ENCODE measurements at places on chromosomes 1 and 21.

DNA sequence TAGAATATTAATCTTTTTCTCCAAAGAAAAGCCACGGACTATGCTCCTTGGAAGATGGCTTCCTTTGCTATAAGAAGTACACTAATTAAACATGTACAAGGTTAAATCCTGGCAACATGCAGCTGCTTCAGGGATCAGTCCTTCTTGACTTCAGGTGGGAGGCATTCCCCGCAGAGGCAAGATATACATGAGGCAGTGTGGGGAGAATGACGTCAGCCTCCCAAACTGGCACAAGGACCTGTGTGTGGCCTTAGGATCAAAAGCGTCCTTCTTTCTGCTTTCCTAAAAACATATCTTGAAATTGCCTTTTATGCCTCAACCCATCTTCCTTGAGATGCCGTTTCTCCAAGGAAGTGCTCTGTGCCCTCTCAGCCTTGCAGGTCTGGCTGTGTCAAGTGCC lies 90.3 kb downstream of the WLS start:
- DNase-seq = no peak

- no peak for DNase-seq
These were observed 34.8 kb upstream of the CD101 start for GRCh38 chr1:116966791-116967190.

GRCh38 chr1:52697795-52698674 lies at the start of gene COA7:
COA7 (minus strand) TSS chr1:52698347; CDS start chr1:52698326, 21 bp downstream.
- DNase-seq = peak; percentile 65

- DNase-seq = no peak
These were observed 9.4 kb downstream of the SLX9 start for GRCh38 chr21:44949161-44949778.

GRCh38 chr1:23594149-23594907 lies 35.0 kb upstream of the ID3 start:
- DNase-seq = no peak

- no peak for DNase-seq
These were observed 27.3 kb downstream of the FOXO6 start for GRCh38 chr1:41388510-41388909.

DNA sequence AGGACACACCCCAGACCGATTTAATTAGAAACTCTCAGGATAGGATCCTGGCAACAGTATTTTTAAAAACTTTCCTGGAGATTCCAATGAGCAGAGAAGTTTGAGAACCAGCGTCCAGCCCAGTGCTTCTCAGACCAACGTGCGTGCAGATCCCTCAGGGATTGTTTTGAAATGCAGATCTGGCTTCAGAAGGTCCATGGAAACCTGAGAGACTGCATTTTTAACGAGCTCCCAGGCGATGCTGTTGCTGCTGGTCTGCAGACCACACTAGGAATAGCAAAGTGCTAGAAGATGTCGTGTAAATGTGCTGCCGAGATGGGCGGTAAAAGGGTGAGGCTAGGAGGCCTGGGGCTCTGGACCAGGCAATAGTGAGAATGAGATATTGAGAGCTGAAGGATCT lies 18.4 kb upstream of the CASQ1 start:
- no peak for DNase-seq

GRCh38 chr1:234529950-234530237 lies 50.9 kb upstream of the TARBP1 start:
- DNase-seq = no peak

DNA sequence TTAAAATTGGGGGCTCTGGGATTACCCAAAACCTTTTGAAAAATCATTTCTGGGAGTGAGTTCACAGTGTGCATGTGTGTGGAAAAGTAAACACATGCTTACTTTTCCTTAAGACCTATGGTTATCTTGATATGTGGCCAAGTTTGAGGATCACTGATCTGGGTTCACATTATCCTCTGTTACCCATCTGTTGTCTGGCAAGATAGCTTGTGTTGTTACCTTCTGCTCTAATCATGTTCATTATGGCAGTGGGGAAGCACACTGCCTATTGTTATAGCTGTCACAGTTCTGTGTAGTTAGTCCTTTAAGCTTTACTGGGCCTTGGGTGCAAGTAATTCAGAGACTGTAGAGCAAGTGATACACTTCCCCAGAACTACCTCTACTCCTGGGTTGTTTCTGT lies 5.0 kb downstream of the CTBS start:
- DNase-seq = no peak

DNA sequence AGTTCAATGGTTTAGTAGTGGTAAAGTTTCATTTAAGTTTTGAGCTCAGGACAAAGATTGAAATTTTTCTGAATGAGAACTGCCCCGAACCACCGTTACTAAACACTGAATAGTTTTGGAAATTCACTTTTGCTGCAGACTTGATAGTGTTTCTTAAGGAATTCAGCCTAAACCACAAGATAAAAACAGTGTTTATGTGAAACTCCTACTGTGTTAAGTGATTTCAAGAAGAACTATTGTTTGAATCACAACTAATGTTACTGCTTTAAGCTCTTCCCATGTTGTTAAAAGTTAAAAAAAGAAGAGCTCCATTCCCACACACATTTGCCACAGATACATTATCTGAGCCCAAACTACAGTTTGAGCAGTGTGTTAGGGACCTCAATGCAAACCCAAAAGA lies 159.2 kb downstream of the DYRK1A start:
- DNase-seq = no peak

DNA sequence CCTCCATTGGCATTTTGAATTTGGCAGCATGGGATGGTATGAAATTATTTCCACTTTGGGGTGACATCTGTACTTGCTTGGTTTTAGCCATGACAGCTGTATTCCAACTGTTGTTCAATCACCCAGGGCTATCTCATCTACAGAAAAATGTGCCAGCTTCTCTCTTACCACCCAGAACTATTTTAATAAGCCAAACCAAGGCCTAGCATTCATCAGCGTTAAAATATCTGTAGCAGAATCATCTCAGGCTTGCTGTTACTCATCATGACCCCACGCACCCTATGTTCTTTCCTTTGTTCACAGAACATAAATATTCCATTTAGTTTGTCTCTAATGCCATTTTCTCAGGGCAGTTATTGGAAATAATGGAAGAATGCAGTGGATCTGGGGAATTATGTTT lies 49.8 kb downstream of the GIPC2 start:
- DNase-seq = no peak

DNA sequence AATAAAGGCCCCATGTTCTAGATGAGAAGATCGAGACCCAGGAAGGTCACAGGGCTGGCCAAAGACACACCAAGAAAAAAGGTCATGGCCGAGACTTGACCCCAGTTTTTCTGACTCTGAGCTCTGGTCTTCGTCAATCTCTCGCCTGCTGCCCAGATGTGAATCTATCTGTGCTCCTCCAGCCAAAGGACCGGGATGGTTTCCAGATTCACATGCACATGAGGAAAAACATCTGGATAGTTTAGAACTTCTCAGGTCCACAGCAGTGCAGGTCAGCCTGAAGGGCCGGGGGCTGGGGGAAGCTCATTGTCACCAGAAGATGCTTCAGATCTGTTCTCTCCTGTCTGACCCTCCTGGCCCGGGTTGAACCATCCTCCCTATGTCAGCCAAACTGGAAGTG lies 49.0 kb downstream of the KCNN3 start:
- DNase-seq = no peak

- no peak for DNase-seq
These were observed 8.4 kb upstream of the HLCS start for GRCh38 chr21:36974851-36975192.

- DNase-seq = no peak
These were observed 13.8 kb upstream of the SAMD11 start for GRCh38 chr1:909861-910310.

GRCh38 chr1:42290130-42290529 lies 44.9 kb downstream of the FOXJ3 start:
- no peak for DNase-seq

DNA sequence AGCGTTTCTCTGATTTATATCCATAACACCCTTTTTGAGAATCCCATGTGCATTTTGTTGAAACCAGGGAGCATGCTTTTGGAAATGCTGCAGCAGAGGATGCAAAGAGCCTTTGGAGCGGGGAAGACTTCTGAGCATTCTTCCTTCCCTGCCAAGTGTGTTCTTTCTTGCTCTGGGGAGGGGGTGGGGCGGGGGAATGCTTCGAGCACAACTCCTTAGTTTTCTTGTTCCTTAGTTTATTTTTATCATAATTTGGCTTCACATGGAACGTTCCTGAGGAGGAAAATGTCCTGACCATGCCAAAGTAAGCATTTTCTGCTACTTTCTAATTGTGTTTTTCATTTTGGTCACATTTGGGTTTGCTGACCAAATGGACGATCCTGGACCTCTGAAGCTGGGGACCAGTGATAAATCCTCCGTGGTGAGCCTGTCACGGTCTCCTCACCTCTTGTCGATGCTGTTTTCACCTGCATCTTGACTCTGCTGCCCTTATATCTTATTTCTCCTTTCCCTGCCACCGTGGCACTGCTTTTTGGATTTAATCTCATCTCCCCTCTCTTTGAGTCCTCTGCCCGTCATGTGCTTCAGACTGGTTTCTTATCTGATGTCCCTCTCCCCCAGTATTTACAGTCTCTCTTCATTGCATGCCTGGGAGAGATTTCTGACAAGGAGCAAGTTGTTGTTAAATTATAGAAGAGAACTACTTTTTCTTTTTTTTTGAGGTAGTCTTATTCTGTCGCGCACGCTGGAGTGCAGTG lies 2.4 kb downstream of the CTPS1 start:
- no peak for DNase-seq

GRCh38 chr1:177937931-177938330 lies 31.9 kb downstream of the SEC16B start:
- DNase-seq = no peak

DNA sequence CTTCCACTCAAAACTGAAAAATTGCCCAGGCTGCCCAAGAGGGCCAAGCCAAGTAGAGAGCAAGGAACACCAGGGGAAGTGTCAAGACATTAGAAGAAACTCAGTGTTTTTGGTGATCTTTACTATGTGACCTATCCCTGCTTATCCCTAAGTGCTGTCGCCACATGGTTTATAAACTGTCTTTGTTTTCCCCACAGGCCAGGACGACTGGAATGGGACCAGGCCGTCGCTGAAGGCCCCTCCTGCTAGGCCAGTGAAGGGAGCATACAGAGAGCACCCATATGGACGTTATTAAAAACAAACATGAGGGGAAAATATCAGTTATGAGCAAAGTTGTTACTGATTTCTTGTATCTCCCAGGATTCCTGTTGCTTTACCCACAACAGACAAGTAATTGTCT lies 28.7 kb downstream of the KHDRBS1 start:
- no peak for DNase-seq

GRCh38 chr1:64234714-64235113 lies 31.3 kb downstream of the UBE2U start:
- no peak for DNase-seq

- no peak for DNase-seq
These were observed 18.8 kb downstream of the RNF115 start for GRCh38 chr1:145805057-145805456.

GRCh38 chr21:40618191-40618973 lies 228.6 kb downstream of the DSCAM start:
- no peak for DNase-seq

GRCh38 chr1:10490286-10490970 lies 15.7 kb downstream of the PEX14 start:
- no peak for DNase-seq

GRCh38 chr1:189662190-189662589 lies 815.5 kb downstream of the BRINP3 start:
- DNase-seq = no peak

All from NAMALWA (cell line).